ENCODE measurements at places on chromosomes 4 and X.

GRCh38 chr4:2365913-2366210 is 52.6 kb downstream of the ZFYVE28 start:
- no peak overlapping the region for H3K4me3 ChIP-seq
- no peak overlapping the region for H3K27ac ChIP-seq
- no peaks in the 10 kb centered on the region for H3K4me1 ChIP-seq
- no peaks in the 10 kb centered on the region for H3K27me3 ChIP-seq
- H3K36me3 ChIP-seq: no peaks in the 10 kb centered on the region
- no peak for DNase-seq

- no peaks in the 10 kb centered on the region for H3K27me3 ChIP-seq
- H3K4me1 ChIP-seq: no peaks in the 10 kb centered on the region
- H3K4me3 ChIP-seq: no peak overlapping the region
- DNase-seq: no peak
- no peak overlapping the region for H3K27ac ChIP-seq
- no peaks in the 10 kb centered on the region for H3K36me3 ChIP-seq
Observed at GRCh38 chr4:172517391-172517790, 651.2 kb upstream of the GALNT7 start.

- H3K4me1 ChIP-seq: no peaks in the 10 kb centered on the region
- H3K27ac ChIP-seq: no peak overlapping the region
- no peaks in the 10 kb centered on the region for H3K36me3 ChIP-seq
- DNase-seq: no peak
Observed at GRCh38 chr4:42284030-42284429, 113.3 kb upstream of the SHISA3 start.

- no peak for DNase-seq
- no peaks in the 10 kb centered on the region for H3K36me3 ChIP-seq
- no peak overlapping the region for H3K4me3 ChIP-seq
- no peaks in the 10 kb centered on the region for H3K27me3 ChIP-seq
- H3K4me1 ChIP-seq: no peaks in the 10 kb centered on the region
- H3K27ac ChIP-seq: no peak overlapping the region
Observed at GRCh38 chr4:95190751-95191436, 357.9 kb downstream of the UNC5C start.

- no peak overlapping the region for H3K27ac ChIP-seq
- H3K4me3 ChIP-seq: no peak overlapping the region
- H3K4me1 ChIP-seq: no peaks in the 10 kb centered on the region
- no peak for DNase-seq
Observed at GRCh38 chrX:8090482-8090881, 80.6 kb downstream of the VCX2 start.

- H3K4me3 ChIP-seq: no peak overlapping the region
- no peaks in the 10 kb centered on the region for H3K36me3 ChIP-seq
- DNase-seq: no peak
- no peaks in the 10 kb centered on the region for H3K4me1 ChIP-seq
Observed at GRCh38 chr4:145863191-145863590, 75.4 kb downstream of the ZNF827 start.

DNA sequence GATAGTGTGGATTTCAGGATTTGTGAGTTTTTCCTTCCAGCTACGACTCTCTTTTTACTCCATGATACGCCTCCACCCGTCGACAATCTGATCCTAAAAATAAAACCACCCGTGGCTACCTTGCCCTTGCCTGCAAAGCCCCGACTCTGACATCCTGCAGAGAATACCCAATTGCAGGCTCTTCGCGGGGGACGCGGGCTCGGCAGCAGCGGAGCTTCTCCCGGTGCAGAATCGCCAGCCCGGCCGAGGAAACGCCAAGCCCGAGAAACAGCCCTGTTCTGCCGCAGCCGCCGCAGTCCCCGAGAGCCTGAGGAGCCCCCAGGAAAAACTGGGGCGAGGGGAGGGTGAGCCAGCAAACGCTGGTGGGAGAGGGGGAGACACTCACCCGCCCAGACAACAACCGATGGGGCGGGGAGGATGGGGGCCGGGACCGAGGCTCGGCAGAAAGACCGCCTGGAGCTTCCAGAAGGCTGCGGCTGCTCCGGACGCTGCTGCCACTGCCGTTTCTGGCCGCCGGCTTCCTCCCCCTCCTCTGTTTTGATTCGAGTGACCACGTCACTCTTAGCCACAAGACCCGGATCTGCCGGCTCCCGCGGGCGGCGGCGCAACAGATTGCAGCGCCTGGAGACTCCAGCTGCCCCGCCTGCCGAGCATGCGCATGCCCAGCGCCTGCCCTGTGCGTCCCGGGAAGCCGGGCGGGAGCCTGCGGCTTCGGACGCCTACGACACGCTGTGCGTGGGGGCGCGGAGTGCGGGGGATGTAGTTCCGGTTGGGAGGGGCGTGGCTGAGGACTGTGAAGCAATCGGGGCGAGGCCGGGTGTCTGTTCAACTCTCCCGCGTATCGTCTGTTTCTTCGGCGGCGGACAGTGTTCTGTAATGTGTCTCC is at the start of gene SMIM14:
SMIM14 (minus strand) TSS at position 512 of the 886 bp plus-strand sequence. CDS start 33,720 bp downstream, outside the sequence.
- peak within 1 kb of the TSS; percentile 83 for H3K4me3 ChIP-seq
- peak; percentile 97 for DNase-seq
- H3K36me3 ChIP-seq: no peaks in the 10 kb centered on the region
- H3K27ac ChIP-seq: peak within 1 kb of the TSS; percentile 84

GRCh38 chr4:86565651-86566050 is 28.5 kb upstream of the PTPN13 start:
- peaks cover 14% of the 10 kb centered on the region for H3K4me1 ChIP-seq
- H3K36me3 ChIP-seq: no peaks in the 10 kb centered on the region
- no peak overlapping the region for H3K4me3 ChIP-seq
- no peak overlapping the region for H3K27ac ChIP-seq
- DNase-seq: no peak

DNA sequence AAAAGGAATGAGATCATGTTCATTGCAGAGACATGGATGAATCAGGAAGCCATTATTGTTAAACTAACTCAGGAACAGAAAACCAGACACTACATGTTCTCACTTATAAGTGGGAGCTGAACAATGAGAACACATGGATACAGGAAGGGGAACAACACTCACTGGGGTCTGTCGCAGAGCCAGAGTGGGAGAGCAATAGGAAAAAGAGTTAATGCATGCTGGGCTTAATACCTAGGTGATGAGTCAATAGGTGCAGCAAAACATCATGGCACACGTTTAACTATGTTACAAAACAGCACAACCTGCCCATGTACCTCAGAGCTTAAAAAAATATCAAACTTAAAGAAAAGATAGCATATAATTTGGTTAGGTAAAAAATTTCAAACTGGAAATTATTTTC is 281.4 kb downstream of the PABPC4L start:
- DNase-seq: no peak
- no peak overlapping the region for H3K4me3 ChIP-seq
- no peaks in the 10 kb centered on the region for H3K4me1 ChIP-seq
- no peak overlapping the region for H3K27ac ChIP-seq

GRCh38 chr4:101678180-101678579 is 112.3 kb upstream of the BANK1 start:
- H3K27me3 ChIP-seq: no peaks in the 10 kb centered on the region
- H3K4me1 ChIP-seq: no peaks in the 10 kb centered on the region
- H3K4me3 ChIP-seq: no peak overlapping the region
- no peaks in the 10 kb centered on the region for H3K36me3 ChIP-seq
- DNase-seq: no peak
- H3K27ac ChIP-seq: no peak overlapping the region

DNA sequence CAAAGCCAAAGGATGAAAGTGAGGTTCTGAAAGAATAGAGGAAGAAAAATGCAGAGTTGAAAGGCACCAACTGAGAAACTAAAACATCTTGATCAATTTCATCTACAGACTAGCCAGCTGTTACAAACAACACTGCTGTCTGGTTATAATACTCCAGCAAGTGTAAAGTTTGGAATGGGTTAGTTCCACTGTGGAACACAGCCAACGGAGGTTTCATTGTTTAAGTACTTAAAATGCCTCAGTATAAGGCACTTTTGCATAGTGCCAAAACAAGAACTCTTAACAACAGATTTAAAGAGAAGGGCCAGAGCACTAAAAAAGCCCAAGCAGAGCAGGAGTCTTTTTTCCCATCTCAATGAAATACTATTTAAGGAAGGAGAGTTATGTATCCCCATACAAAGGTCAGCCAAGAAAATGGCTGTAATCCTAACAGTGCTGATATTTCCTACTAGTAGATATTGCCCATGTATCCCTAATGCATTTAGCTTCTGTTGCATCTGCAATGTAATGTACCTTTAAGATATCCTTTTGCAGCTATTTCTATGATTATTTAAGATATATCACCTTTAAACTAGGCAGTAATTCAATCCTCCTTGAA is 16.5 kb downstream of the ACSL4 start:
- no peaks in the 10 kb centered on the region for H3K27me3 ChIP-seq
- H3K27ac ChIP-seq: no peak overlapping the region
- H3K4me1 ChIP-seq: no peaks in the 10 kb centered on the region
- H3K4me3 ChIP-seq: no peak overlapping the region
- no peaks in the 10 kb centered on the region for H3K36me3 ChIP-seq

DNA sequence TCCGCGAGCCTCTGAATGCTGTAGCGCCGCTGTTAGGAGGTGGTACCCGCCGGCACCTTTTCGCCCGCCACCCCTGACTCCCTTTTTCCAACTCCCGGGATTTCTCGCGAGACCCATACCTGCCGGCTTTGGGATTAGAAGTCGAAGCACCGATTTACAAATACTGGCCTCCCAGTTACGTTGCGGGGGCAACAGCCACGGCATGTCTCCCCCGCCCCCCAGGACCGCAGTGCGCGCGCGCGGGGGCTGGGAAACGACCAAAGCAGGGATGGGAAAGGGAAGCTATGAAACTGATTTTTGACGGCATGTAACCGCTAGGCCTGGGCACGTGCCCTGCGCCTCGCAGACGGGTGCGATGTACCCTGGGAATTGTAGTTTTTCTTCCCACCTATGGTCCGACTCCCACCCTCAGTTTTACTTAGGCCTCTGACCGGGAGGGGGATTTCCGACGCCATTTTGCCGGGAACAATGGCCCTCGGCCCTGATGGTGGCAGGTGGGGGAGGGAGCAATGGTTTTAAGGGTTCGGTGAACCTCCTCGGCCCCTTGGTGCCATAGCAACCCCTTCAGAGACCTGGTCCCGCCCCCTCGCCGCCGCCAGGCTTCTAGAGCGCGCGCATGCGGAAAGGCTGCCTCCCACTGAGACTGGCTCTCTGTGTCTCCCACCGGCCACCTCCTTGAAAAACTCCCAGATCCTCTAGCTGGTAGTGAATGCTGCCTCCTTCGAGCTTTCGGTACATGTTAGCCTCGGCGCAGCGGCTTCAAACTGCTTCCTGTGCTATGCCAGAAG is 772 bp upstream of the WNK3 start:
- H3K4me1 ChIP-seq: no peaks in the 10 kb centered on the region
- H3K4me3 ChIP-seq: peak overlapping the region; percentile 41
- H3K27me3 ChIP-seq: no peaks in the 10 kb centered on the region
- H3K27ac ChIP-seq: peak overlapping the region; percentile 90

DNA sequence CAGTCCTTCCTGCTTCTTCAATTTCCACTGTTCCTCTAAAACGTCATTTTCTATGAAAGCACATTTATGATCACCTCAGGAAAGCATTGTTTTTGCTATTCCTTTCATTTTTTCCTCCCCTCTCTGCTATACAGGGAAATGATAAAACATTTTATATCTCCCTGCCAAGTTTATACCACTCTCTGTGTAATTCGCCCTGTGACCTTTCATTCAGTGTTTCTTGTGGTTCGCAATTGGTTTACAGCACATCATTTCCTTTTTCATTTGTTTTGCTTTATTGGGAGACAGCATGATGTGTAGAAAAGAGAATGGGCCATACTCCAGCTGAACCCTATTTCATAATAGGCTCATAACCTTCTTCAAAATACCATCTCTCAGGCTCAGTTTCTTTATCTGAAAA is 99.9 kb upstream of the RAPGEF2 start:
- no peak overlapping the region for H3K4me3 ChIP-seq
- H3K36me3 ChIP-seq: no peaks in the 10 kb centered on the region
- no peak overlapping the region for H3K27ac ChIP-seq
- peaks cover 6% of the 10 kb centered on the region for H3K4me1 ChIP-seq

DNA sequence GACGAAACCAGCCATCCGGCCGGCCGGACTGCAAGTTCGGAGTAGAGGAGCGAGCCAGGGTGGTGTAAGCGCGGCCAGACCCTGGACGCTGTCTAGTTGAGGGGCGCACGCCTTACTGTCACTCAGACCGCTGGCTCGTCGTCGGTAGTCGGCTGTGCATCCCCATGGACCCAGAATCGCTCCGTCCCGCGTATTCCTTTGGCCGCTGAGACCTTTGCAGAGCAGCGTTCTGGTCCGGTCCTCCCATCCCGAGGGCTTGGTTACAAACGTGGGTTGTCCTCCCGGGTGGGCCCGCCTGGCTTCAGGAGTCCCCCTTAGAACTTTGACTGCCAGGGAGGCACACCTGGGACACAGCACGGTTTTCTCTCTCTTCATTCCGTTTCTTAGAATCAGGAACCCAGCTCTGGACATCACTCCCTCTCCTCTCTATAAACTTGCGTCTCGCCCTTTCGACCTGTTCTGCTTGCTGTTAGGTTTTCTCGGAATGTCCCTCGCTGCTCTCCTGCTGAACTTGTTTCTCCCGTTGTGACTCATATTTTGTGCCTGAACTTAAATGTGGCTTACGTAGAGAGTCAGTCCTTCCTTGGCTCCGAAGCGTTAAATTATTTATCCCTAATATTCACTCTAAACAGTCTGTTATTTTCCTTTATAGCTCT is 672 bp downstream of the PGM2 start:
- peak overlapping the region; percentile 82 for H3K27ac ChIP-seq
- H3K27me3 ChIP-seq: no peaks in the 10 kb centered on the region
- H3K4me1 ChIP-seq: peaks cover 3% of the 10 kb centered on the region
- H3K36me3 ChIP-seq: no peaks in the 10 kb centered on the region
- H3K4me3 ChIP-seq: peak overlapping the region; percentile 95
- no peak for DNase-seq

DNA sequence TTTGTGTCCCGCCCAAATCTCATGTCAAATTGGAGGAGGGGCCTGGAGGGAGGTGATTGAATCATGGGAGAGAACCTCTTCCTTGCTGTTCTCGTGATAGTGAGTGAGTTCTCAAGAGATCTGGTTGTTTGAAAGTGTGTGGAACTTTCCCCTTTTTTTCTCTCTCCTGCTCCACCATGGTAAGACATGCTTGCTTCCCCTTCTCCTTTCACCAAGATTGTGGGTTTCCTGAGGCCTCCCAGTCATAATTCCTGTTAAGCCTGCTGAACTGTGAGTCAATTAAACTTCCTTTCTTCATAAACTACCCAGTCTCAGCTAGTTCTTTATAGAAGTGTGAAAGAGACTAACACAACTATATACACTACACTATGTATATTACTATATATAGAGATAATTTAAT is 697.8 kb upstream of the HS3ST1 start:
- H3K36me3 ChIP-seq: no peaks in the 10 kb centered on the region
- H3K27ac ChIP-seq: no peak overlapping the region
- no peaks in the 10 kb centered on the region for H3K4me1 ChIP-seq
- H3K27me3 ChIP-seq: no peaks in the 10 kb centered on the region

GRCh38 chrX:28981952-28982351 is 394.7 kb downstream of the IL1RAPL1 start:
- H3K27ac ChIP-seq: no peak overlapping the region
- DNase-seq: no peak
- H3K36me3 ChIP-seq: no peaks in the 10 kb centered on the region

GRCh38 chr4:77493829-77494551 is 111.6 kb upstream of the CXCL13 start:
- no peaks in the 10 kb centered on the region for H3K4me1 ChIP-seq
- H3K36me3 ChIP-seq: no peaks in the 10 kb centered on the region
- H3K27me3 ChIP-seq: no peaks in the 10 kb centered on the region
- no peak overlapping the region for H3K4me3 ChIP-seq
- H3K27ac ChIP-seq: no peak overlapping the region
- no peak for DNase-seq
